ENCODE measurements at places on chromosomes 3 and 15.

GRCh38 chr15:33492434-33493052 lies 181.8 kb downstream of the RYR3 start:
- DNase-seq, result peak; percentile 53

DNA sequence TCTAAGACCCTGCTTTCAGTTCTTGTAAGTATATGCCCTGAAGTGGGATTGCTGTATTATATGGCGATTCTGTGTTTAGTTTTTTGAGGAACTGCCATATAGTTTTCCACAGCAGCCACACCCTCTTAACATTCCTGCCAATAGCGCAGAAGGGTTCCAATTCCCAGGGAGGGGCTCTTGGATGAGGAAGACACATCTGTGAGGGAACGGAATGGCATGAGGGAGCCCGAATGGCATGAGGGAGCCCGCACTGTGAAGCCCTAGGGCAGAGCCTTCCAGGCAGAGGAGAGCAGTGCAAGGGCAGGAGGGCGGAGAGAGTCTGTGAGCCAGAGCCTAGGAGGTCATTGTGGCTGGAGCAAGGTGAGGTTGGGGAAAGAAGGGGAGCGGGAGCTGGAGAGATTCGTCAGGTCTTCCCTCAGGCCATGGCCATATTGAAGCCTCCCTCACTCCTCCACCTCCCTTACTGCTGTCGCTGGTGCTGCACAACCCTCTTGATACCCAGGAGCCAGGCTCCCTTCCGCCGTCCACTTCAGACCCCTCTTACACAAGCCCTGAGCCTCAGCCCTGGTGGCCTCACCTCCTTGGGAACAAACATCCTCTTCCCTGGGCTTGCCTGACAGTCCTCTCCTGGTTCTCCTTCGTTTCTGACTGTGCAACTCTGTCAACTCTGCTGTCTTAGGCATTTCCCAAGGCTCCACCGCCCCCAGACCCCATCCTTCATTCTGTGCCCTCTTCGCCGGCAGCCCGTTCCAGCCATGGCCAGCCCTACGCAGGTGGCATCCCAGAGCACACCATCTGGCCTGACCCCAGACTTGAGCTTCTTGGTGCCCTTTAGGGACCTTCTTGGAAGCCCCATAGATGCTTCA lies 51.4 kb downstream of the FGD5 start:
- DNase-seq, result no peak

GRCh38 chr3:129616713-129617112 lies 10.2 kb upstream of the PLXND1 start:
- DNase-seq, result no peak

DNA sequence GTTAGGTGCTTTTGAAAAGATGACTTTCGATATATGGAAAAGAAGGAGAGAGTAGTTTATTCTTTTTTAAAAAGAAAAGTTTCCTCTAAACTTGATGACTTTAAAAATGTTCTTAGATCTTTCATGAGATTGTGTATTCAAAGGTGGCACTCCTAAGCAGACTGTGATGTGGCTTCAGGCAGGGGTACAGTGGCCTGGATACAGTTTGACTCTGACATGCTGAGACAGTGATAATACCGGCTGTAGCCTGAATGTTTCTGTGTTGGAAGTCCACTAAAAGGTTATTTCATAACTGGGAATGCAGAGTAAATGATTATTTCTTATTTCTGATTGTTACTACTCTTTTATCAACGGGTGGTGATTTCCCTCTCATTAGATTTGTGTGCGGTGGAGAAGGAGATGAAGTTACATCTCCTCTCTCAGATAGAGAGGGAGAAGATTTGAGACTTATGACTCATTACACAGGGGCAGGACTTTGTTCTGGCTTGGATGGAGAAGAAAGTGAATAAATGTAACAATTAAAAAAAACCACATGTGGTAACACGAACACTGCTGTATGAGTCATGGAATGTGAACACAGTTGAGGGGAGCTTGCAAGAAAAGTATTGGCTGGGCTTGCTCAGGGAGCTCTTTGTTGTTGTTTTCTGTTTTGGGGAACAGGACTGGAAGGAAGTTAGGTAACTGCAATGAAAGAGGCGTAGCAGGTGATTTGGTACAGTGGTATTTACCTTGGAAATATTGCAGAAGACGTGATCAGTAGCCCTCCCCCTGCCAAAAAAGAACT lies 21.6 kb downstream of the SPTSSB start:
- DNase-seq, result peak; percentile 33

DNA sequence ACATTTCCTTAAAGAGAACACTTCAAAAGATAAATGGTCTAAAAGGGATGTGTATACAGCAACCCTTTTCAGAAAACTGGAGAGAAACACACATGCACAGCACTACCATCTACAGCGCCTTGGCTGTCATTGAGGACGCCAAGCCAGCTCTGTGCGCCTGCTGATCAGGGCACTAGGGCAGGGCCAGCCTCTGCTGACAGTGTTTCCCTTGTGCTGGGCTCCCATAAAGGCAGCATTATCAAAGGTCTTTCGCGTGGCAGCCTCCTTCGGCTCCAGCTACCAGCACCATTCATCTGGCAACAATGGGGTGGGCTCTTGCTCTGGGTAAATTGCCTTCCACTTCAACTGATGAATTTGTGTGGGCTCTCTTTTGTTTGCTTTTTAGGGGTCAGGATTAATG lies 53.4 kb downstream of the LDHAL6B start:
- no peak for DNase-seq

DNA sequence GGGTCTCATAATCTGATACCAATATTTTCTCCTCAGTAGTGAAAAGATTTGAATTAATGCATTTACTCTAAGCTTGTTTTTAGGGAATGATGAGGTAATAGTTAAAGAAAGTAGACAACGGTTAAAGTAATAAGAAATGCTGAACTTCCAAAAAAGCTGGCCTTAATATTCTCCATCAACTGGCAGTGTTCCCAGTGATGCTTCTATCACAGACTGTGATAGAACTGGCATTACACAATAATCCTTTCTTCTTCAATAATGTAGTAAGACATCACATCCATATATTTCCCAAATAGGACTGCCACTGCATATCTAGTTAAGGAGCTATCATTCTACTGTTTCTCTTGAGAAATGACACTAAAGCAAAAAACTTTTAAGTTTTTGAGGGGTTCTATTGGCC lies 188.7 kb downstream of the IL5RA start:
- no peak for DNase-seq

DNA sequence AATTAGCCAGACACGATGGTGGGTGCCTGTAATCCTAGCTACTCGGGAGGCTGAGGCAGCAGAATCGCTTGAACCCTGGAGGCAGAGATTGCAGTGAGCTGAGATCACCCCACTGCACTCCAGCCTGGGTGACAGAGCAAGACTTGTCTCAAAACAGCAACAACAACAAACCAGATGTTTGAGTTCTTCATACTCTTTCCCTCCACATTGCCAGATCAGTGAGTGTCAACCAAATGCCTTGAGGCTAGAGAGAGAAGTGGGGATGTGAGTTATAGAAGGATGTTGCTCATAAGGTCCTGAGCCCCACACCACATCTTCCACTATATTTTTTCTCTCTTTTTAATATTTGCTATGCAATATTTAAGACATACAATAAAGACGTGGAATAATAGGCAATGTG lies 19.8 kb downstream of the MAPKBP1 start:
- DNase-seq, result no peak

GRCh38 chr3:47455806-47456452 lies 19.8 kb downstream of the SCAP start:
- DNase-seq, result no peak

- DNase-seq, result no peak
Observed at GRCh38 chr15:63986185-63986680, 60.1 kb downstream of the DAPK2 start.

- DNase-seq, result no peak
Observed at GRCh38 chr15:47461652-47462141, 255.6 kb upstream of the SEMA6D start.

- DNase-seq, result no peak
Observed at GRCh38 chr3:112456147-112456546, 43.1 kb downstream of the BTLA start.

DNA sequence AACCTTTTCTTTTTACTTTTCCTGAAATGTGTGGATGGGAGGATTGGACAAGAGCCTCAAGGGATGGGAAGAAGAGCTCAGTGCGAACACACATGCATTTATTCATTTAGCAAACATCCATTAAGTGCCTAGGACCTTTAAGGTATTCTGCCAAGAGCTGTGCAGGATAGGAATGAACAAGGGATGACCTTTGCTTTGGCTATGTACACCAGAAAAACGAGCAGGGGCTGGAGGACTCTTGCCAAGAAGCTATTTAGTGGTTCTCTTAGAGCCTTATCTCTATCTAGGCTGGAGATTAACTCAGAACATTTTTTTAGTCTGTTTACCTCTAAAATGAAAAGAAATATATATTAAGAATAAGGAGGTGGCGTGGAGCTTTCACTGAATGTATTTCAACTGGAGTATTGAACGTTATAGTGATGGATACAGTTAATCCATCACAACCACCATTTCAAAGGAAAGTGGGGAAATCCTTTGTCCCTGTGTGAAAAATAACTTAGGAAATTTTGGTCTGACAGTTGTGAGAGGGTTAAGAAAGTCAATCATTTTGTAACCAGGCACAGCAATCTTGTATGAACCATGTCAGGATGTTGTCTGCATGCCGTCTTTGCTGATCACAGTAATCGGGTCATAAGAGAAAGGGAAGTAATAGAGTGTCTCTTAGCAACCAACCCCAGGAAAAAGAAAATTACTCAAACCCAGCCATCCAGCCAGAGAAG lies 279.0 kb downstream of the LPP start:
- no peak for DNase-seq

DNA sequence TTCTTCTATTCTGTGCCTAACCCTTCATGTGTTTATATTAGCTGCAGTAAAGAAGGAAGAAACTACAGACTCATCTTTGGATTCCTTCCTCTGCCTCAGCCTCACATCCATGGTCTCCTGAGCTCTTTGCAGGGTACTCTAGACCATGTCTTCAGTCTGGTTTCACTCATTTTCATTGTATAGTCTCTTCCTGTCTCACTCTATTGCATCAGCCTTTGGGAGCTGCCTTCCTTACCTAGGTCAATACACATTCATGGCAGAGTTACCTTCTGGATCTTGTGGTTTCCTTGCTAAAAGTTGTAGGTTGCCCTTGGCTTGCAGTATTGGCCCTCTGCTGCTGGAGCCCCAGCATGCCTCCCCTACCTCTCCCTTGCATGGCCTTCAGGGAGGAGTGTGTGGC lies 31.5 kb upstream of the SCAANT1 start:
- no peak for DNase-seq

DNA sequence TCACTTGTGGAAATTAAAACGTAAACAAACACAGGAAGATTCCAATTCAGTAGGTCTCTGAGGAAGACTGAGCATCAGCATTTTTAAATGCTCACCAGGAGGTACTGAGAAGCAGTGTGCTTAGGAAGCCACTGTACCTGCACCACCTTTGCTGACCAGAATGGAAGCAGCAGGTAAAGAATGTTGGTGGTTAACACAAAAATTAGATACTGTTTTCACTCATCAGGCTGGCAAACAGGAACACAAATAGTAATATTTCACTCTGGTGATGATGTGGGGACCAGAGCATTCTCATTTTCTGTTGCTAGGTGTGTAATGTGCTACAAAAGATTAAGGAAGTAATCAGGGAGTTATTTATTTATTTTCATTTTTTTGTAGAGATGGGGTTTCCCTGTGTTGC lies 29.9 kb upstream of the GHSR start:
- no peak for DNase-seq

- DNase-seq, result no peak
Observed at GRCh38 chr15:56469483-56469882, 4.5 kb upstream of the MNS1 start.

DNA sequence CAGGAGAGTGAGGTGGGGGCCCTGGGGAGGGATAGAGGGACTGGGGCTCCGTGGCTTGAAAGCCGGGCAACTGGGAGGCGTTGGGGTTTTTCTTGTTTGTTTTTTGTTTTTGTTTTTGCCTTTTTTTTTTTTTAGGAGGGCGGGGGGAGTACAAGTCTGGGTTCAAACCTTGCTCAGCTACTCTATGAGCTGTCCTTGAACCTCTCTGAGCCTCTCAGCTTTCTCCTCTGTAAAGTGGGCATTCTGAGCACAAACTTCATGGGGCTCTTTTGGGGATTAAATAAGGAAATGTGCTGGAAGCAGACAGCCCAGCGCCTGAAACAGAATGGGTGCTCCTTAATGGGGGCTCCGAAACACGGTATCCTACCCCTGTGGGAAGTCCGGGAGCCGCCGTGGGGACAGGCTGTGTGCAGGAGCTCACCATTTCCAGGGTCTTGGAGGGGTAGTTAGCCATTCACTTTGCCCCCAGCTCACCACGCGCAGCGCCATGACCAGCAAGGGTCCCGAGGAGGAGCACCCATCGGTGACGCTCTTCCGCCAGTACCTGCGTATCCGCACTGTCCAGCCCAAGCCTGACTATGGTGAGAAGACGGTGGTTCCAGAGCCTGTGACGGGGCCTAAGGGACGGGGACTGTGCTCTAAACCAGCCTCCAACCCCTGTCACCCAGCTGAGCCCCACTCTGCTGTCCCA lies 388 bp downstream of the ACY1 start:
- DNase-seq, result no peak

- no peak for DNase-seq
Observed at GRCh38 chr3:126316031-126316461, 41.2 kb downstream of the KLF15 start.

Measured in GM23338 (cell line).